ENCODE measurements at places on chromosomes 1 and 21.

DNA sequence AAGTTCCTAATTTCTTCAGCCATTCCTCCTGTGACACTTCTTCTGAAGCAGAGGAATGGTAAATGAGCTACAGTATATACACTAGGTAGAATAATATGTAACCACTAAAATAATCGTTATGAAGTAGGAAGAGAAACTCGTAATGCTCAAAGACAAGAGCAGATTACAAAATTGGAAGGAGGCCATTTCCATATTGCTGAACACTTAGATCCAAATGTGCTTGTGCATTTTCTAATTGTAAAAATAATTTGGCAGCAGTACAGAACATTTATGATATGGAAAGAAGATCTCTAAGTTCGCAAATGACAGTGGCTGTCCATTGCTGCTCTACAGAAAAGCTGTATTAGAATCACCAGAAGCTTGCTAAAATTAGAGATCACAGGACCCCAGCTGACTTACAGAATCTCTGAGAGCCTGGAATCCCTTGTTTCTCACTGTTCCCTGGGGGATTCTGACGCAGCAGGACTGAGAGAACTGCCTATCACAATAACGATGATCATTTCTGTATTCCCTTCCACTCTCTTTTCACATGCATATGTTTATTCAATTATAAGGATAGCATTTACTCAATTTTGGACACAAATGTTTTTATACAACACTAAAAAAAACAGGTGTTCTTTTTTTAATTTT is 242.1 kb downstream of the OMA1 start:
- no peaks in the 10 kb centered on the region for H3K27me3 ChIP-seq
- H3K36me3 ChIP-seq: no peaks in the 10 kb centered on the region
- no peak overlapping the region for H3K4me3 ChIP-seq
- DNase-seq: no peak
- H3K27ac ChIP-seq: no peak overlapping the region

- H3K4me1 ChIP-seq: no peaks in the 10 kb centered on the region
- H3K27me3 ChIP-seq: no peaks in the 10 kb centered on the region
- no peak overlapping the region for H3K27ac ChIP-seq
- no peak for DNase-seq
Observed at GRCh38 chr1:223331301-223331700, 32.7 kb downstream of the SUSD4 start.

DNA sequence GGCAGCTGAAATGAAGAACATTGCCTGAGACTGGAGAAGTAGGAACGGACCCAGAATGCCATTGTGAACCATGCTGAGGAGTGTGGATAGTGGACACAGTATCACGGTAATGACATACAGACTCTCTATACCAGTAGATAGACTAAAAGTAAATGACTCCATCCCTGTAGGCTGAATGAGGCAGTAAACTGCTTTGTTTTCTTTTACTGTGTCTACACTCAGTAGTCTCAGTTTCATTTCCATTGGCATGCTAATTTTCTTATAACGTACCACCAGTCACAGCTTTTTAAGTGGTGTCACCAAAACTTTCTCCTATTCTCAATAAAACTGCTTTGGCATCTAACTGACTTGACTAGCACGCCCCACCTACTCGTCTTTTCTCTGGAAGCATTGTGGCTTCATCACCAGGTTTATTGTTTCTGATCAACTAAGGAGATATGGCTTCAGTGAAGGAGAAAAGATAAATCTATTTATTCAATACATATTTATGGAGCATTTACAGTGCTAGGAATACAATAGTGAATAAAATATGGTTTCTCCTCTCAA is 8.4 kb upstream of the ZNF697 start:
- H3K27me3 ChIP-seq: no peaks in the 10 kb centered on the region
- H3K36me3 ChIP-seq: no peaks in the 10 kb centered on the region
- no peak for DNase-seq
- peaks cover 4% of the 10 kb centered on the region for H3K4me1 ChIP-seq

- H3K4me3 ChIP-seq: no peak overlapping the region
- no peak overlapping the region for H3K27ac ChIP-seq
- H3K36me3 ChIP-seq: peaks cover 9% of the 10 kb centered on the region
- no peak for DNase-seq
Observed at GRCh38 chr21:32382108-32382644, 10.6 kb downstream of the URB1 start.

- H3K4me3 ChIP-seq: no peak overlapping the region
- no peak for DNase-seq
- H3K4me1 ChIP-seq: no peaks in the 10 kb centered on the region
- H3K27me3 ChIP-seq: no peaks in the 10 kb centered on the region
- H3K27ac ChIP-seq: no peak overlapping the region
- H3K36me3 ChIP-seq: no peaks in the 10 kb centered on the region
Observed at GRCh38 chr1:8342325-8342724, 24.4 kb downstream of the SLC45A1 start.
